ENCODE measurements at places on chromosomes 5 and 9.

DNA sequence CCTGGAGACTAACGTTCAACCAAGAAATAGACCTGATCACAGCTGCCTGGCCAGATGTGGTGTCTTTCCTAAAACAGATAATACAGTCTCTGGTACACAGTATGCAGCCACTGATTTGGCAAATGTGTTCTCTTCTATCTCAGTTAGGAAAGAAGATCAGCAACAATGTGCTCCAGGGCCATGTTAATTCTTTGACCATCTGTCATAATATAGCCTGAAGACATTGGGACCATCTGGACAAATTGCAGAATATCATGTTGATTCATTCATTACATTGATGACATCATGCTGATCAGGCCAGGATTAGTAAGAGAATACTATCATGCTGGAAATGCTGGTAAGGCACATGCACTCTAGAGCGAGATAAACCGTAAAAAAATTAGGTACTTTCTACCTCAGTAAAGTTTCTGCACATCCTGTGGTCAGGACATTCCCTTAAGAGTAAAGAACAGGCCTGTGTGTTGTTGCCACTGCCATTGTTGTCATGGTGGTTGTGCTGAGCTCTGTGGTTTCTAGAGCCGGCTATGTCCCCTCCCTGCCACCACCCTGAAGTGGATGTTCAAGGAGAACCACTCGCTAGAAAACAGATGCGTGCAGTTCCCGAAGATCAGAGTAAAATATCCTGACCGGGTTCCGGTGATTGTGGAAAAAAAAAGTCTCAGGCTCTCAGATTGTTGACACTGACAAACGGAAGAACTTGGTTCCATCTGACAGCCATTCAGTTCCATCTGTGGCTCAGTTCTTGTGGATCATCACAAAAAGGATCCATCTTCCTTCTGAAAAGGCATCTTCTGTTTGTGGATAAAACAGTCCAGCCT, 6.4 kb upstream of the JMY start:
- ATAC-seq = peak; percentile 91

DNA sequence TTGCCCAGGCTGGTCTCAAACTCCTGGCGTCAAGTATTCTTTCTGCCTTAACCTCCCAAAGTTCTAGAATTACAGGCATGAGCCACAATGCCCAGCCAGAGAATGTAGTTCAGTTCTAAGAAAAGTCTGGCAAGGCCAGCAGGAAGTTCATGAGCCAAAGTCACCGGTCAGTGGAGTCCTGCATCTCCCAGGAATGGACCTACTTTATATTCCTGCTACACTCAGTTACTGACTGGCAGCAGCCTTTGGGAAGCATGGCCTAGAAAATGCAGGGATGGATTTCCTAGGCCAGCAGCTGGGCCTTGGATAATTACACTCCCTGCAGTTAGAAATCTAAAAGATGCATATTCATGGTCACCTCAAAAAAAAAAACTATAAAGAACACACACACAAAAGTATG, 135.7 kb downstream of the CAAP1 start:
- no peak for ATAC-seq

DNA sequence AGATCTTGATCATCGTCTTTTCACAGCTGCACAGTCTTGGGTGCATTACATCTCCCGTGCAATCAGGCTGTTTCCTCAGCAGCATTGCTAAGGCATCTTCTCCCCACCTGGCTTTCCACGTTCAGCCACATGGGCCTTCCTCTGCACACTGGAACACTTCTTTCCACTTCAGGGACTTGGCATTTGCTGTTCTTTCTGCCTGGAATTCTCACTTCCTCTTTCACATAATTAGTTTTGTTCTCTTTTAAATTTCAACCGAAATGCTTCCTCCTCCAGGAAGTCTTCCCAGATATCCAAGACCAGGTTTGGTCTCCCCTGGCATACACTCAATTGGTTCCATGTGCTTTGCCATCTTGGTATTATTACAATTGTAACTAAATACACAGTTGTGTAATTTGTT, 43.8 kb downstream of the WHRN start:
- ATAC-seq = no peak

DNA sequence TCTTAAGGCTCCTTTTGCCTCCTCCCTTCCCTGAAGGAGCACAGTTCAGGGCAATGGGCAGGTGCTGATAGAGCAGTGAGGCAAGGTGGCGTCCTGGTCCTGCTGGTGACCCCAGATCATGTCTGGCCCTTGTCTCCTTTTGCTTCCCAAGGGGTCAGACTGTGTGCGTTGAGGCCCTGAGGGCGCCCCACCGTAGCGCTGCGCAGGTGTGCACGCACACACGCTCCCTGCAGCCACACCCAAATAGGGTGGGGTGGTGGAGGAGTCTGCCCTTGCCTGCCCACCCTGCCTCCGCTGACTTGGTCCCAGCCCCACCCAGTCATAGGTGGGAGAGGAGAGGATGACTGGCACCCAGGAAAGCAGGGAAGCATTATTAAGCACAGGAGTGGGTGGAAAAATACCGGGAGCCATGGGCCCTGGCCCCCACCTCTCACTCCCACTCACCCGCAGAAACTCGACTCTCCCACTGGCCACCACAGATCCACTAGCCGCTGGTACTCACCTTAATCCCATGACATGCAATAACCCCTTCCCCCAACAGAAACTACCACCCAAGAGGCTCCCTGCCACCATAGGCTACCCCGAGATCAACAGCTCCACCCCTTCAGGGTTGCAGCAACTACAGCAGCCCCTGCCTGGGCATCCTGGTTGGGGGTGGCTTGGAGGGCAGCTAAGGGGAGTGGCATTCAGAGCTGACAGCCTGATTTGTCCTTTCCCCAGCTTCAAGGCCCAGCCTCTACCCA, 16.7 kb downstream of the PDLIM4 start:
- no peak for ATAC-seq

- ATAC-seq = no peak
Observed at GRCh38 chr5:164377746-164378145, 872.3 kb downstream of the MAT2B start.

GRCh38 chr5:145840458-145841132, 5.5 kb upstream of the PRELID2 start:
- ATAC-seq = no peak

DNA sequence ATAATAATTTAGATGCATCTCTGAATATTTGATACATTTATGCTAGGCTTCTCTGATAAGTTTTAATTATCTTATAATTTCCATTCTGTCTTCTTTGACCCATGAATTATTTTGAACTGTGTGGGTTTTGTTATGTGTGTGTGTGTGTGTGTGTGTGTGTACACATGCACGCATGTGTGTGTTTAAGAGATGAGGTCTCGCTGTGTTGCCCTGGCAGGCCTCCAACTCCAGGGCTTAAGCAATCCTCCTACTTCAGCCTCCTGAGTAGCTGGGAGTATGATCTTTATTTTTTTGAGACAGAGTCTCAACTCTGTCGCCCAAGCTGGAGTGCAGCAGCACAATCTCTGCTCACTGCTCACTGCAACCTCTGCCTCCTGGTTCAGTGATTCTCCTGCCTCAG, 75.4 kb downstream of the NDUFAF2 start:
- ATAC-seq = no peak

DNA sequence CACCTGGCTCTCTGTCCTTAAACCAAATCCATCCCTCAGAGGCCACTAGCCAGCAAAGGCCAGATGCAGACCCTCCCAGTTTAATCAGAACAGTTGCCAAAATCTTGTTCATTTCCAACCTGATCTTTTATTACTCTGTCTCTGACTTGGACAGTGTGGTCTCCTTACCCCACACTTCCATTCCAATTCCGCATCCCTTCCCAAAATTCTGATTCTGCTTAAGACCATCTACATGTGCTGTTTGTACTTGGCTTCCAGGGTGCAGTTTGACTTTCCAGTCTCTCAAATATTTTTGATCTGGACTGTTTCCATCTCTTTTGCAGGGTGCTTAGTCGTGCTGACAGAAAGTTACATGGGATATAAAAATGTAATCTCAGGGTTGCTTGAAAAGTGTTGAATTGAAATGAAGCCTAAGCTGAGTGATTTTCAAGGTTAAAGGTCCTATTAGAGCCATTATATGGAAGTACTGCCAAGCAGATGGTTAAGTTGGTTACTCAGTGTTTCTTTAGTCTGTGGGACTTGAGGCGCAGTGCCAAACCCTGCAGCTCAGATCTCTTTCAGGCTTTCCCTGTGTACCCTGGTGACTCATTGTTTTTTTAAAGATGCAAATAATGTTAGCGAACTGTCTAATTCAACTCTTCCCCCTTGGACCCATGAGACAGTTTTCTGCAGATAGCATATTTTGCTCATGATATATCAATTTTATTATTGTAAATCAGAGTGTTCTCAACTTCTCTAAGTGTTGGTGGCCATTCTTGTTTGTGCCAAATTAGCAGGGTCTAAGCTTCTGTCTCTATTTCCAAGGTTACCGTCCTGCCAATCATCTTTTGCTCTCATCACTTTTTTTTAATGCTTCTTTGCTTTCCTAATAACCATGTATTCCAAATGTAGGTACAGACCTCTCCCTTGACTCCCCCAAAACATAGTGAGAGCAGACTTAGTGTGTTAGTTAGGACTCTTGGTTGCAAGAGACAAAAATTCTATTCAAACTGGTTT, 18.2 kb upstream of the DCP2 start:
- peak; percentile 95 for ATAC-seq

- no peak for ATAC-seq
Observed at GRCh38 chr9:130639124-130639765, 25.1 kb upstream of the PRDM12 start.

GRCh38 chr9:131418143-131419025, 24.5 kb downstream of the PRRC2B start:
- ATAC-seq = no peak

DNA sequence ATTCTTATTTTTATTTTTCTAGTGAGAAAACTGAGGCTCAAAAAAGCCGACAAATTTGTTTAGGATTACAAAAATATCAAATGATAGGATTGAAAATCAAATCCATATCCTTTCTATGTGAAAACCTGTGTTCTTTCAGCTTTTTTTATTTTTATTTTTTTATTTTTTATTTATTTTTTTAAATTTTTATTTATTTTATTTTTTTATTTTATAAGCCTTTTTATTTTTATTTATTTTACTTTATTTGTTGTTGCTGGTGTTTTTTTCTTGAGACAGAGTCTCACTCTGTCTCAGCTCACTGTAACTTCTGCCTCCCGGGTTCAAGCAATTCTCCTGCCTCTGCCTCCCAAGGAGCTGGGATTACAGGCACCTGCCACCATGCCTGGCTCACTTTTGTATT, 45.4 kb upstream of the CDKN2B start:
- ATAC-seq = no peak

- peak; percentile 62 for ATAC-seq
Observed at GRCh38 chr5:157180374-157181264, at the start of gene ITK. Gene ITK (plus strand): TSS chr5:157180840. CDS start chr5:157180978, 138 bp downstream.

DNA sequence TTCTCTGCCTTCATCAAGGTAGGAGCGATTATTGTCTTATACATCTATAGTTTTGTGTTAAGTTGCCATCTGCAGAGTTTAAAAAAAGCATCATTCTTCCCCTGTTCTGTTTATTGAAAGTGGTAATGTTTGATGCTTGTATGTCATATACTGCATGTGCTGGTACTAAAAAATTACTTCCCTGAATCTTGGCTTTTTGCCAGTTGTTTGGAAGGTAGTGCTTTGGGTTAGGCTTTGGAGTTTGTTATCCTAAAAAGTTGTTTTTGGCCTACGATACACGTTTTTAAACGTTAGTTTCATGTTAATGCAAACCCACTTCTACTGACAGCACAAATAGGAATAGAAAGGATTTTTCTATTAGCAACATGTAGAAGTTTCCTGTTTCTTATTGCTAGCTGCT, 158.3 kb downstream of the GIN1 start:
- no peak for ATAC-seq

DNA sequence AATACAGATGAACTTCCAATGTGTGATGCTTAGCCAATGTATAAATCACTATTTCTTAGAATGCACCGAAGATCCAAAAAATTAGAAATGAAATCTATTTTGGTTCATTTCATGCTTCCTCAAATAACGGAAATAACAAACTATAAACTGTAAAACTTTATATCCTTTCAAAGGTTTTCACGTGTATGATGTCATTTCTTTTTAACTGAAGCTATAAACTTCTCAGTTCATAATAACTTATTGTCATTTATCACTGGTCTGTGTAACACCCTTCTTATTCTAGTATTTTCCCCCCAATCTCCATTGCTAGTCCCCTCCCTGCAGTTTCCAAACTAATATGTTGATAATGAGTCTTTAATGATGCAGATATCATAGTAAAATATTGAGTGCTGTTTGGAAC, 36.4 kb downstream of the DMRT2 start:
- ATAC-seq = no peak

- peak; percentile 21 for ATAC-seq
Observed at GRCh38 chr9:20832775-20833174, 148.7 kb downstream of the FOCAD start.

- ATAC-seq = peak; percentile 5
Observed at GRCh38 chr9:33818167-33818846, 1.3 kb downstream of the UBE2R2 start.

DNA sequence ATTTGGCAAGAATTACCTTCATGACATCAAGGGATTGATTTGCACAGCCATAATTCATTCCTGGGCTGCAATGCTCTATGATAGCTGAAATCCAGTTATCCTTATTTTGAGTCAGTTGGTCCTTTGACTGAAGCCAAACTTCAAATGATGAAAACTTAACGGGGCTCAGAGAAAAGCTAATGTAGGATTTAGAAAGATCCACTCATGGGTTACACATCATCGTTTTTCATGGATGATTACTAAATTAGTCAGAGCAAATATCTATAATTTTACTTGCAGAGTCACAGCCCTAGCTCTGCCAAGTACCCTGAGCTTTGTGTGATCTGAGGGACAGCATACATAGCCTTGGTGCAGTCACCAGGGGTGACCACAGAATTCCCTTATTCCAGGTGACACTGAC, 27.3 kb upstream of the MUSK start:
- no peak for ATAC-seq

- no peak for ATAC-seq
Observed at GRCh38 chr5:142881076-142881783, 111.1 kb downstream of the ARHGAP26 start.

DNA sequence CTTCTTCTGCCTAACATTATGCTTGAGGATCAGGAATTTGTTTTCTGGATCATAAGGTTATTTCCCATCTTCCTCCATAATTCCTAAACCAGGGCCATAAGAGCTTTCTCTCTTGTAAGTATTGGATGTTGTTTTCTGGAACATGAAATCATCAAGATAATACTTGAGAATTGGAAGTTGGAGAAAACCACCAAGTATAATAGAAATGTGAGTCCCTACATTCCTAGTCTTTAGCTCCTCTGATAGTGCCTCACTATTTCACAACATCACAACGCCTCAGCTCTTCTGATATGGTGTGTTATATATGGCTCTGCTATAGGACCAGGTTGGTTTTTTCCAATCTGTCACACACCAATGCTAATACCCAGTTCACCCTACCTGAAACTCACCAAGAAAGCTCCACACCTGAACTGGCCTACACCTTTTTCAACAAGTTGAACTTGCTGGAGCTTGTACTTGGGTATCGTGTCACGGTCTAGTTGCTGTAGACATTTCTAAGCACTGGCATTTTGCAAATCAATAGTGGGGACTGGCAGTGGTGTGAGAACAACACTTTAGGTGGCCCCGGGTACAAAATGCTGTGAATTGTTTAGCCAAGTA, 141.1 kb downstream of the ACTBL2 start:
- ATAC-seq = no peak

GRCh38 chr5:161744276-161744675, 58.8 kb downstream of the GABRA6 start:
- ATAC-seq = no peak
